ENCODE measurements at places on chromosomes 16 and 17.

DNA sequence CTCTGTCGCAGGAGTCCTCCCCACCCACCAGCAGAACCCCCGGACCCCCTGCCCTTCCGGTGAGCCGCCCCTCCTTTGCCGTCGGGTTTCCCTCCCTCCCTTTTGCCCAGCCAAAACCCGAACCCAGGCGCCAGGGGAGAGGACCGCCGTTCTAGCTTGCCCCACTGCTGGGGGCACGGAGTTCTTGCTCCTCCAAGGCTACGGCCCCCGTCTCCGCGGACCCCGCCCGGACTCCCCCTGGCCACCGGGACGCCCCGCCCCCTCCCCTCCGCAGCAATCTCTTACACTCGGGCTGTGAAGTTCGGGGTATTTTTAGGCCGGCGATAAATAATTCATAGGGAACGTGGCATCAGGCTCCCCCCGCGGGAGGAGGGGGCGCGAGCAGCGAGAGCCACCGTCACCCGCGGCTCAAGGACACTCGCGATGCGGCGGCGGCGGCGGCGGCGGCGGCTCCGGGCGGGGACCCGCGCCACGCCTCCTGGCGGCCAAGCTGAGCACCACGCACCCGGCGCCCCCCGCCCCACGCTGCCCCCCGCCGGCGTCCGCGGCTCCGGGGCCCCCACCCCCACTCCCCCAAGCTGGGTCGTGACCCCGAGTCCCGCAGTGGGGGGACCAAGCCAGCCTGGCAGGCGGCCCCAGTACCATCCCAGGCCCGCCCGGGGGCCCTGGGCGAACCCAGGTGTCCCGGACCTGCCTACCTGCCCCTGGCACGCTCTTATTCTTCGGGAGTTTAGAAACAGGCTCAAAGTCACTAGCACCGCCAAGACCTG is at the start of gene GRIN2C:
TSS of gene GRIN2C (minus strand) at position 427 of the 770 bp plus-strand sequence. CDS start 4,793 bp downstream, outside the sequence.
- no peak for DNase-seq

- DNase-seq = no peak
These were observed 6.8 kb upstream of the CNOT1 start for GRCh38 chr16:58636466-58636865.

- no peak for DNase-seq
These were observed 382.6 kb upstream of the GOT2 start for GRCh38 chr16:59116744-59117143.

DNA sequence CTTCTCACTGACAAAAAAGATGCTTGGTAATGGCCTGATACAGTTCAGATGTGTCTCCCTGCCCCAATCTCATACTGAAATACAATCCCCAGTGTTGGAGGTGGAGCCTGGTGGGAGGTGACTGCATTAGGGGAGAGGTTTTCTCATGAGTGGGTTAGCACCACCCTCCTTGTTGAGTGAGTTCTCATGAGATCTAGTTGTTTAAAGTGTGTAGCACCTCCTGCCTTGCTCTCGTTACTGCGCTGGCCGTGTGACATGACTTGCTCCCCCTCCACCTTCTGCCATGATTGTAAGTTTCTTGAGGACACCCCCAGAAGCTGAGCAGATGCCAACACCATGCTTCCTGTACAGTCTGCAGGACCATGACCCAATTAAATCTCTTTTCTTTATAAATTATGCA is 5.0 kb downstream of the TSR1 start:
- no peak for DNase-seq

DNA sequence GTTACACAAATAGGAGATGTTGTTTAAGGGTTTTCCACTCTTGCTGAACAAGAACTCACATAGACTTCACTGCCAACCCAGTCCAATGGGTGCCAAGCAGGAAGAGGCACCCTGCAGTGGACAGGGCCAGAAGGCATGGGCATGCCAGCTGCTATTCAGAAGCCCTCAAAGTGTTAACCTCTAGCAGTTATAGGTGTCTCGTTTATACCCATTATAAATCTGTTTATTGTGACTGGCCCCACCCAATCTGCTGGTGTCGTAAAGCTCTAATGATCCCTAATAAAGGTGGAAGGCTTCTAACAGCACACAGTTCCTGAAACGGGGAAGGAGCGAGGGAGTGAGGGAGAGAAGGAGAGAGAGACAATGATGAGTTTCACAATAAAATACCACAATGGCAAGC is 23.9 kb downstream of the HNF1B start:
- no peak for DNase-seq

All from T1000 (cell line).